ENCODE measurements at places on chromosomes 4 and X. TPM values are rescaled to one million over a fixed set of nuclear protein-coding genes. Genes with fewer than 3 reads are reported as not detected.

The FGD1 gene
- polyA plus RNA-seq: 15.6 TPM

The LNX1 gene
- 3.9 TPM for polyA plus RNA-seq

The FGF5 gene
- polyA plus RNA-seq: not detected

The DNAAF6 gene
- 1.2 TPM for polyA plus RNA-seq

The GABRE gene
- 12.1 TPM for polyA plus RNA-seq

The CCSER1 gene
- polyA plus RNA-seq: 2.7 TPM

The TGIF2LX gene
- polyA plus RNA-seq: not detected

The RHOH gene
- polyA plus RNA-seq: 1.2 TPM

The TMEM156 gene
- polyA plus RNA-seq: 0.73 TPM

The P2RY10 gene
- polyA plus RNA-seq: 0.44 TPM

The CT47A1 gene
- not detected for polyA plus RNA-seq

The CCDC120 gene
- 12.0 TPM for polyA plus RNA-seq

The ANK2 gene
- polyA plus RNA-seq: 19.5 TPM

The TBX22 gene
- not detected for polyA plus RNA-seq

The GUCY1B1 gene
- 41.9 TPM for polyA plus RNA-seq

The IL15 gene
- polyA plus RNA-seq: 1.00 TPM

The HHIP gene
- 38.7 TPM for polyA plus RNA-seq

The SOX3 gene
- polyA plus RNA-seq: not detected

The CRMP1 gene
- polyA plus RNA-seq: 61.3 TPM

The SLITRK4 gene
- polyA plus RNA-seq: 0.97 TPM

The BST1 gene
- polyA plus RNA-seq: 3.2 TPM

The MAGED4 gene
- polyA plus RNA-seq: 28.7 TPM

The CMC4 gene
- polyA plus RNA-seq: 8.1 TPM

The CXCL11 gene
- 0.16 TPM for polyA plus RNA-seq

The CTAG1A gene
- not detected for polyA plus RNA-seq

The GYPB gene
- polyA plus RNA-seq: 6.9 TPM

The MAGEC1 gene
- not detected for polyA plus RNA-seq

The COL4A6 gene
- polyA plus RNA-seq: 10.5 TPM

The GRIA2 gene
- 2.3 TPM for polyA plus RNA-seq

The CCKAR gene
- polyA plus RNA-seq: 0.23 TPM

The UGT2B15 gene
- 0.53 TPM for polyA plus RNA-seq
